ENCODE measurements at places on chromosomes 4 and X.

- no peak for DNase-seq
Measured at GRCh38 chrX:7514871-7515599, 327.9 kb upstream of the VCX start.

DNA sequence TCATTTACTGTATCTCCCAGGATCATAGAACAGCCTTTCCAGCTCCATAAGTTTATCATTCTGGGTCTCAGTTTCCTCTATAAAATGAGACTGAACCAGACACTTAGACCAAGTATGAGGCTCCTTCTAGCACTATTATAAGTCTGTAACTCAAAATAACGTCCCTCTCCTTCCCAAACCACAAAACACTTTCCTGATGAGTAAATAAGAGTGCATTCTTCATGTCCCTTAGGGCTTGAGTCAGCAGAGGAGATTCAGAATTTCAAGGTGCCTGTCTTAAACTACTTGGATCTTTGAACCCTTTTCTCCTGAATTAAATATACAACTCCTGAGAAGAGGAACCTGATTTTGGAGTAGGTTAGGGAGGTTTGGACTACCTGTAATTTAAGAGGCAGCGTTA, 62.6 kb downstream of the GLRA2 start:
- no peak for DNase-seq

DNA sequence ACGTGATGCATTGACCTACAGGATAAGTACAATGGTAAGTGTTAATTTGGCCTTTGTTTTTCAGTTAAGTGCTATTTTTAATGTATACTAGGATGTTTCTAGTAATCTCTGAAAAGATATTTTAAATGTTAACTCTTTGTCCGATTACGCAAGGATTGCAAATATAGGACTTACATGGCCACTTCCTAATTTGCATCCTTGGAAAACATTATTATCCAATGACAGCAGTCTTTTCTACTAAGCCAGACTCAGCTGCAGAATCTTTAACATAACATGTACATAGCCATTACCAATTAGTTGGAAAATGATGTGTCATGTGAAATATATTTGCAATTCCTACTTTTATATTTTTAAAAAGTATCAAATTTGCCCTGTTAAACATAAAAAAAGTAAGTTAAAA, 124.7 kb downstream of the MID1 start:
- no peak for DNase-seq

- no peak for DNase-seq
Measured at GRCh38 chrX:73478961-73479360, 32.1 kb downstream of the CDX4 start.

- DNase-seq: no peak
Measured at GRCh38 chrX:40182615-40183014, 84.9 kb upstream of the BCOR start.

- no peak for DNase-seq
Measured at GRCh38 chr4:55330241-55330640, 15.8 kb upstream of the SRD5A3 start.

DNA sequence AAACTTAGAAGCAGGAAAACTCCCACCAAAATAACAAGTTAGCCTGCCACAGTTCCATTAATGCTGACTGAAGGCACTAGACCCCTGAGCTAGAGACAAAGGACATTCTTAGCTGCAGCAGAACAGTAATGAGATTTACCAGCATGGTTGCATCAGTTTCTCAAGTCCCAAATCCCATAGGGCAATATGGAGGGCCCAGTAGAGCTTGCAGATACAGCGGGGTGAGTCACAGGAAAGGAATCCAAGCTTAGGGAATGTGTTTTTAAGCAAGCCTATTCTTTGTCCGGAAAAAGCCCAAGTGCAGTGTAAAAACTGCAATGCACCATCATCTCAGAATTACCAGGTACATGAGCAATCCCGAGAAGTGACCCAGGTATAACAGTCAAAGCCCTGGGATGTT, 51.3 kb upstream of the EXOC1L start:
- no peak for DNase-seq

GRCh38 chr4:79083406-79084010, 144.3 kb upstream of the PAQR3 start:
- DNase-seq: no peak

GRCh38 chrX:153406011-153406410, 4.9 kb upstream of the PNMA6E start:
- no peak for DNase-seq

DNA sequence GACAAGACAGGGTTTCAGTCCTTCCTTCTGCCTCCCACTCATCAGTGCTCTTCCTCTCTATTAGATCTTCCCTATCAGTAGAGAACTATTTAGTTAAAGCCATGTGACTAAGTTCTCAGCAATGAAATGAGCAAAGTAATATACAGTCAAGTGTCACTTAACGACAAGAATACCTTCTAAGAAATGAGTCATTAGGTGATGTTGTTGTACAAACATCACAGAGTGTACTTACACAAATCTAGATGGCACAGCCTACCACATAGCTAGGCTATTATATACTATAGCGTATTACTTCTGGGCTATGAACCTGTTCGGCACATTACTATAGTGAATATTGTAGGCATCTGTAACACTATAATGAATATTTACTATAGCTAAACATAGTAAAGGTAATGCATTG, 71.3 kb downstream of the POU4F2 start:
- DNase-seq: no peak

- no peak for DNase-seq
Measured at GRCh38 chr4:56187688-56188087, 199.6 kb downstream of the AASDH start.

DNA sequence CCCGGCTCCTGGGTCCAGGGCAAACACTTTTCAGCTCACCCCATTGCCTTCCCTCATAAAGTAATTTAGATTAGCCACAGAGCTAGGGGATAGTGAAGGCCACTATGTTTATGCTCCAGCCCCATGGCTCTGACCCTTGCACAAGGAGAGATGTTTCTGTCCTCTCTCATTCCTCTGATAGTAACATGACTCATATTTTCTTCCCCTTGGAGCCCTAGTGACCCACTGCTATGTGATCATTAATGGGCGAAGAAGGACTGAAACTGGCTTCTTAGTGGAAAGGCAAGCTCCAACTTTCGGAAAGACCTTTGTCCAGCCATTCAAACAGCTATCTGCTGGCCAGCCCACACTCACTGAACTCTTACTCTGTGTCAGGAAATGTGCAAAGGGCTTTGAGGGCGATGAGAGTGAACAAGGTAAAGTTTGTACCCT, 12.3 kb downstream of the CLDN2 start:
- no peak for DNase-seq

GRCh38 chr4:181870326-181870725, 372.9 kb upstream of the TENM3 start:
- no peak for DNase-seq

GRCh38 chr4:158835226-158836001, 66.6 kb downstream of the FNIP2 start:
- no peak for DNase-seq

- DNase-seq: no peak
Measured at GRCh38 chr4:186104890-186105646, 564 bp downstream of the FAM149A start.

Measured in stimulated activated CD8-positive, alpha-beta memory T cell treated with anti-CD3 and anti-CD28 coated beads, Interleukin-4, amount 100 ng/mL, for 1 hour (primary cell).